CD4-positive, alpha-beta T cell treated with Interleukin-15 for 1 hour (primary cell): ENCODE measurements at places on chromosomes 2 and 18.

DNA sequence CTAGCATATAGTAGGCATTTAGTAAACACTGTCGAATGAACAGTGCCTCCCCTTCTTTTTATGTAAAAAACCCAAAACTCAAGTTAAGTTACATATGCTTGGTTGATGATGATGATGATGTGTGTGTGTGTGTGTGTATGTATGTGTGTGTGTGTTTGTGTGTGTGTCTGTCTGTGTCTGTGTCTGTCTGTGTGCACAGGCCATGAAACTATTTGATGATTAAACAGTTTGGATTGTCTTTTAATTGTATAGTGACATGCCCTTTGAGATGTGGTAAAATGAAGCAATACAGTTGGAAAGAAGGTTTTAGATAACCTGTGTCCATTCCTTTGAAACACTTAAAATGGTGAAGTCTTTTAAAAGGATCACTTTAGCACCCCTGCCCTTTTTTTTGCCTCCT, 105.6 kb downstream of the MAP4K4 start:
- DNase-seq = no peak

DNA sequence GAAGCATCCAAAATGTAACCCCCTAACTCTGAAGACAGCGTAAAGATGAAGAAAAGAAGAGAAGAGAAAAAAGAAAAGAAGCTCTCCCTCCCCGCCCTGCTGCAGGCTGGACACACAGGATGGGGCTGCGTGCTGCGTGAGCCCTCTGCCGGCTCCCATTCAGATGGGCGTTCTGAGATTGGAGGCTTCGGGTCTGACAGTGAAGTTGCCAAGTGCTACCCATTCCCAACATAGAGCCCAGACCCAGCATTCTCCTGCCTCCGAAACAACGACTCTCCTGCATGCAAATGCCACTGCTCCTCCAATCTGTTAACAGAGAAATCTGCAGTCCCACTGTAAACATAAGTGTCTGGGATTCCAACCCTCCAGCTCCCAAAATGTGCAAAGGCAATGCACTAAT, 234.9 kb downstream of the BCL11A start:
- DNase-seq = no peak

DNA sequence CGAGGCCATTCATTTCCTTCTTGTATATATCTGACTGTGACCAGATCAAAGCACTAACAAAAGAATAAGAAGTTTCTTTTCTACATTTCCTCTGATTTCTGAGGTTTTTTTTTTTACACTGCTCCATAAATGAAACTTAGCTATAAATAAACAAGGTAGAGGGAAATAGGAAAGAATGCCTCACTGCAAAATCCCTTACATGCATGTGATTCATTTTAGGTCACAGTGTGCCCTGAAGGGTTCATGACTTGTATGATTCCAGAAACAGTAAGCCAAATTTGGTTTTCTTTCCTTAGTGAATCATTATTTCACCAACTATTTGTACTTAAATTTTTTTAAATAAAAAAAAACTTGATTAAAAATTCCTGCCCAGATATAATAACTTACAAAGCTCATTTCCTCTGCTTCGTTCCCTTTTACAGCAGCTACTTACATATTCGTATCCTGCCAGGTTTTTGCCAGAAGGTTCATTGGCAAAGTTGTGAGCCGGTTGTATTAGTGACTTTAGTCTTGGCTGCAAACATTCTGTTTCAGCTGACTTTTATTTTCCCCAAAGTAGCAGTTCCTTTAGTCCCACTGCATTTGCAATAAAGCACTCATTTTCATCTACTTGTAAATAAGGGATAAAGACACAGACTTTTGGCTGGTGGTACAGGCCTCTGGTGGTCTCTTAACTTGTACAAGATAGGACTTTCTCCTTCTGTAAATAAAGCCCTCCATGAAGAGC, 58.6 kb downstream of the LRP2 start:
- DNase-seq = no peak

GRCh38 chr18:23504720-23505119, 1.4 kb downstream of the RMC1 start:
- no peak for DNase-seq

DNA sequence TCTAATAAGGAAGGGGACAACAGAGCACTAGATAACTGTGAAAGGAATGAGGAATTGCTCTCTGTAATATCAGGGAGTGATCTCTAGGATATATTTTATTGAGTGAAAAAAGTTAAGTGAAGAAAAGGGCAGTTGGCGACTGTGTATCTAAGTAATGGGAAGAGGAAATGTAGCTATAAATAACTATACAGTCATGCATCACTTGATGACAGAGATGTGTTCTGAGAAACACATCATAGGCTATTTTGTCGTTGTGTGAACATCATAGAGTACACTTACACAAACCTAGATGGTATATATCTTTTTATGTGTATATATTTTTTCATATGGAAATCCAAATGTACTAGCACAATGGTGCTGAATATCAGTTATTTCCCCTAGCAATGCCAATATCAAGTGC, 329.3 kb downstream of the TXNL1 start:
- no peak for DNase-seq
